CD4-positive, alpha-beta T cell treated with Interleukin-21 for 1 hour (primary cell): ENCODE measurements at places on chromosomes 7 and 10.

GRCh38 chr7:85000735-85001350 is 186.0 kb downstream of the SEMA3D start:
- DNase-seq, result no peak

DNA sequence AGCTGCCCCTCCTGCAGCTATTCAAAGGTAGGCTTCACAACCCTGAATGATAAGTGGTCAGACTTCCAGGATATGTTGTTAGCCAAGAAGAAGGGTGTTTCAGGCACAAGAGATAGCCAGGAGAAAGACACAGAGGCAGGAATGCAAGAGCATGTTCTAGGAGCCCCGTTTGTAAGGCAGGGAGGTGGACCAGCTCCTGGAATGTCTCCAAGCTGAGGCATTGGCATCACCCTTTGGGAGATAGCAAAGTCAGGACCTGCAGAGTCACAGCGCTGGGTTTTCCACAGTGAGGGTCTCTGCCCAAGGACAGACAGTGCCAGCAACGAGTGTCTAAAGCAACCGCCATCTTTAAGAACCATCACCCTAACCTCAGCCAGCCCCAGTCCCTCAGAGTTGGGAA is 484.5 kb upstream of the ZMIZ1 start:
- no peak for DNase-seq

DNA sequence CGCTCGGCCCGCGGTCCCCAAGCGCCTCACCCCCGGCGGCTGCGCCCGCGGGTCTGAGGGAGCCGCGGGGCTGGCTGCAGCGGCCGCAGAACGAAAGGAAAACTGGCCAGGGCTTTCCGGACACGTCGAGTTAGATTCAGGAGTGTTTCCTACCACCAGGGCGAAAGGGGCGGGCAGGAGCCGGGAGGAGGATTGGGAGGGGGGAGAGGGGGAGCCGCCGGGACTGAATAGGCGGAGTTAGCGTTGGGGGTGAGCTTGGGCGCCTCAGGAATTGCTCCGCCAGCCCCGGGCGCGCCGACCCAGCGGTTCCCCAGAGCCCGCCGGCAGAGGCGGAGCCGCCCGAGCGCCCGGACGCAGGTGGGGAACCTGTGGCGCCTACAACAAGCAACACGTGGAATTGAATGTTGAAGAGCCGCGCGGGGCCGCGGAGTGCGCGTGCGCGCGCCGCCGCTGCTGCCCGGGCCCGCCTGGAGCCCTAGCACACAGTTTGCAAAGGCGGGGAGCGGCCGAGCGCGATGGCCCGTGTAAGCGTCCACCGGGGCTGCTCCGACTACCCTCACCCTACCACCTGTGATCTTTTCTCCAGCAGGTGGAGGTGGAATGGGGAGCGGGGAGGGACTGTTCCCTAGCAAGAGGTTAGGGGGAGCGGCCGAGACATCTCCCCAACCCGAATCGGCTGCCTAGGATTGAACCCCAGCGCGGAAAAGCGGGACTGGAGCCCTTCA is at the start of gene CADPS2:
TSS of gene CADPS2 (minus strand) at position 104 of the 725 bp plus-strand sequence. CDS start 123 bp downstream, outside the sequence.
- no peak for DNase-seq

- DNase-seq, result no peak
These were observed 60.7 kb upstream of the LAMB4 start for GRCh38 chr7:108190891-108191290.

DNA sequence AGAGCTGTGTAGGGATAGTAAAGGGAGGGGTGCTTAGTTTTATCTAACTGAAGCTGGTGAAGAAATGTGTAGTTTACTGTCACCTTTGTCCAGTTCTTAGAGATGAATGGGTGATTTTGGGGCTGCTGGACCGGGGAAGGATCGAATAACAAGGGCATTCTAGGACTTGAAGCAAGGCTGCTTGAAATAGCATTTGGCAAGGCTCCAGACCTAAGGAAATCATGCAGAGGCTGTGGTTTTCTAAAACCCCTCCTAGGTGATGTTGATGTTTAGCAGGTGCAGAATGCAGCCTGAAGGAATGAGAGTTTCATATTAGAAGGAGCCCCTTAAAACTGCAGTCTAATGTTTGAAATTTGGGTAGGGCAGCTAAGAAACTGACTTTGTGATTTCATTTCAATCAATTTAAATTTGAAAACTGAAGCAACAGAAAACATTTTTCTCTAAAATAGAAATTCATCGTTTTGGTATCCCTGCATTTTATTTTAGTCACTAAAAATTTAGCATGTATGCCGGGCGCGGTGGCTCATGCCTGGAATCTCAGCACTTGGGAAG is 68.5 kb downstream of the TET1 start:
- DNase-seq, result peak; percentile 21

DNA sequence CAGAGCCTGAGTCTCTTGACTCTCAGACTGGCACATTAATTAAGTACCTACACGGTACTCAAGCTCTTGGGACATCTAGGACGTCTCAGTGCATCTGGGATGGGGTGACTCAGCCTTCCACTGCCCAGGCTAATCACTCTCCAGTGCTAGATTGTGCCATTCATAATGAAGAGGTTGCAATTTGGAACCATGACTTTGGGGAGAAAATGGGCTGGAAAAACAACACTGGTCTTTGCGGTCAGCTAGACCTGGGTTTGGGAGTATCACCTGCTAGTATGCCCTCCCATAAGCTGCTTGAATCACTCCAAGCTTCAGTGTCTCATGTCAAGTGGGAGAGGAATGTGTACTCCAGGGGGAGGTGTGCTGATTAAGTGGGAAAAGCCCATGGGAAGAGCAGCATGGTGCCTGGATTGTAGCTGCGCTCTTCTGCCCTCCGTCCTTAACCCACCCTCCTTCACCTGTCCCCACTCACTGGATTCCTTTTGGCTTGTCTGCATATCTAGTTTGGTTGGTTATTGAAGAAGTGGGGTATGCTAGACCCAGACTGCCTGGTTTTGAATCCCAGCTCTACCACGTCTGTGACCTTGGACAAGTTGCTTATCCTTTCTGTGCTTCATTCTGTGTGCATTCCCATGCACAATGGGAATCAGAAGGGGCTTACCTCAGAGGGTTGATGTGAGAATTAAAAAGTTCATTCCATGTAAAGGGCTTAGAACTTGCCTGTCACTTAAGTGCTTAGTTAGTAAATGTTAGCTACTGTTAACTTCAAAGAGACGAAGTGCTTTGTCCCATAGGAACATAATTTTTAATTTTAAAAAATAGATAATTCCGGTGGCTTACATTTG is 3.8 kb downstream of the NFE2L3 start:
- no peak for DNase-seq

GRCh38 chr10:22253580-22253882 is 35.7 kb upstream of the EBLN1 start:
- peak; percentile 58 for DNase-seq

DNA sequence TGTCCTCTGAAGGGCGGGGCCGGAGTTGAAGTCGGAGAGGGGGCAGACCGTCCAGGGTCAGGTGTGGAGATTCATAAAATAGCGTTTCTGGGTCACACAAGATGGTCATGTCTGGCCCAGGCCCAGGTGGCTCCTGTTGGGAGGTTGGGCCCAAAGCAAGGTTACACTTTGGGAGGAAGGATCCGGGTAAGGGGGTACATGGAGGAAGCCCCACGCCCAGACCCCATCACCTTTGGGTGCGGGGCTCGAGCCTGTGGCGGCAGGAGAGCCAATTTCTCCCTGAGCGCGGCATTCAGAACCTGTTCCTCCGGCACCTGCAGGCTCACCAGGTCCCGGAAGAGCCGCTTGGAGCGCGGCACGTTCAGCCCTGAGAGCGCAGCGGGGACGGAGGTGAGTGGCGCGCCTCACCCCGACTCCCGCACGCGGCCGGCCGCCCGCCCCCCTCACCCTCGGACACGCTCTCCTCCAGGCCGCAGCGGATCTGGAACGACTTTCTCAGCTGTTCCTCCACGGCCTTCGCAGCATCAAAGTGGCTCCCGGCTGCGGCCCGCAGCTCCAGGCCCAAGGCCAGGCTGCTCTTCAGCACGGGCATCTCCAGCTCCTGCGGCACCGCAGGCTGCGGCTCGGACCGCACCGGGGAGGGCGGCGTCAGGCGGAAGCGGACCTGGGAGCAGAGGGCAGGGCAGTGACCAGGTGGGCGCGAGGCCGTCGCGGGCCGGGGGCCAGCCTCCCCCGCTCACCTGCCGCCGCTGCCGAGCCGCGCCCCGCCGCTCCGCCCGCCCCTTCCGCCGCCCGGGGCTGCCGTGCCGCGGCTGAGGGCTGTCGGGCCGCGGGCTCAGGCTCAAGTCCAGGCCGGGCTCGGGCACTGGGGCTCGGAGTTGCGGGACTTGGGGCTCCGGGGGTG is 644 bp downstream of the PPP1R35 start:
- peak; percentile 53 for DNase-seq

GRCh38 chr7:95396136-95397032 is at the start of gene PON3:
PON3 (minus strand) TSS chr7:95396375; CDS start chr7:95396350, 25 bp downstream.
- DNase-seq, result peak; percentile 11

DNA sequence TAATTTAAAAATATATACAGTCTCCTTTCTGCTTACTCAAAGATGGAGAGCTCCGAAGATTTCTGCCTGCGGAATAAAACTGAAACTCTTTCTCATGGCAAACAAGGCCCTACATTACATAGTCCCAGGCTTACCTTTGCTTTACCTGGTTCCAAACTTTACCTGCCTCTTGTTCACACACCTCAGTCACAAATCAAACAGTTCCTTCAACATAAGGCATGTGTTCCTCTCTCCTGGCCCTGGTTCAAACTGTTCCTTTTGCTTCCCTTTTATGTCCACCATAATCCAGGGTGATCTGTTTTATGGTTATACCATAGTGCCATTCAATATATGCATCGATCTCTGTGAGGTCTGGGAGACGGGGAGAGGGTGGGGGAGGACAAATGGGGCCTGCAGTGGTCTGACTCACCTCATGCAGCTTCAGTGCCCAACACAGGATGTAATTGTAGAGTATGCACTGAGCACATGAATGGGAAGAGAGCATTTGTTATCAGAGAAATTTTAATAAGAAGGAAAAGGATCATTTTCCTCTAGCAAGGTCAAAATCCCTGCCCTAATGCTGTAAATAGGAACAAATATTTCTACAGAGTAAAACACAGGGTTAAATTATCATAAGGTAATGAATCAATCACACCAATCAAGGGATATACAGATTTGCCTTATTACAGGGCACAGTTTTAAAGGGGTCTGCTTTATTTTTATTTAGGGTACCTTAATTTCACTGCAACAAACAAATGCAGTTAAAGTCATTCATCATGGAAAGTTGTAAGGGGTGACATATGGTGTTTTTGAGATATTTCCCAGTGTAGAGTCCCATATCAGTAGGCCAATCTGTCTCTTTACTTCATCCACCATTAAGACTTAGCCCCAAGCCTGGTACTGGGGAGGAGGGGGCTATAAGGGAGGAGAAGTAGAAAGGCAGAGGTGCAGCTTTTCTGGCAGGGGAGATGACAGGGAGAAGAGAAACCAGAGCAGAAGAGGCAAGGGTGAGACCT is 88.8 kb upstream of the PDE1C start:
- DNase-seq, result no peak

- no peak for DNase-seq
These were observed 392.5 kb upstream of the ETV1 start for GRCh38 chr7:14381936-14382335.

DNA sequence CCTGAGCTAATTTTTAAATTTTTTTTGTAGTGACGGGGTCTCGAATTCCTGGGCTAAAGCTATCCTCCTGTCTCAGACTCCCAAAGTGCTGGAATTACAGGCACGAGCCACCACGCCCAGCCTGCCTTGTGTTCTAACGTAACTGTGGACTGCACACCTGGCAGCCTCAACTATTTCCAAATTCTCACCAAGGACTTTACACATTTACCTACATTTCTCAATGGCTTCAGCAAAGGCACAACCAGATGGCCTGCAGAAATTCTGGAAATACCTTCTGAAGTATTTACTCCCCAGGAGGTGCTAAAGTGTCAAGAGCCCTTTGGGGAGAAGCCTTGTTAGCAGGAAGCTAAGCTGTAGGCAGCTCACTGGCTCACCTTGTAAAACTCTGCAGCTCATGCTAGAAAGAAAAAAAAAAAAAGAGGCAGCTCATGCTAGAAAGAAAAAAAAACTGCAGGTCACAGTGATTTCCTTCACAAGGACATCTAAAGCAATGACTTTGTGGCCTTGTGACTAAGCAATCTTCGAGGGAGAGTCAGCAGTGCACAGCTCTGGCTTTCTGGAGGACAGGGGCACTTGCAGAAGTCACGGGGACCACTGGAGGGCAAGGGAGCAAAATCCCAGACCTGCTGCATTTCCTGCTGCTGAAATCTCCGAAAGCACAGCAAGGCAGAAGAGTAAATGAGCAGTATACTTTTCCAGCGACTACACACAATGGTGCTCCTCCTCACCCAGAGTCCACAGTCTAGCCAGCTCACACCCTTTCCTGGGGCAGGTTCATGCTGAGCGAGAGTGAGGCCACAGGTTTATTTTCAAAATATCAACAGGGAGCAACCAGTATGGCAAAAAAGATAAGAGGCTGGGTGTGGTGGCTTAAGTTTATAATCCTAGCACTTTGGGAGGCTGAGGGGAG is 40.4 kb downstream of the BAIAP2L1 start:
- DNase-seq, result no peak

- DNase-seq, result no peak
These were observed 97.7 kb upstream of the CARD11 start for GRCh38 chr7:3141326-3141725.

DNA sequence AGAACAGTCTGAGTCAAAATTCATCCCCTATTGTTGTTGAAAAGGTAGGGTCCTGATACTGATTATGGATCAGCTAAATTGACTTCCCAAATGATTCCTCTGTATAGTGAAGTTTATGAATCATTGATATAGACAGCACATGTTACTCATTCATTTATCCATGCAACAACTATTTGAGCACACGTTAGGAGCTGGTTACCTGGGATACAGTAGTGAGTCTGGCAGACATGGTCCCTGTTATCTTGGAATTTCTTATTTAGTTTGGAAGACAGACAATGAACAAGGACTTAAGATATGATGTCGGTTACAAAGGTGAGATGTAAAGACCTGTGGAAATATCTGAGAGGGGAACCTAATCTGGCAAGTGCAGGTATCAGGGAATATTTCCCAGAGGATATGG is 28.0 kb upstream of the KIAA1217 start:
- DNase-seq, result no peak
